Left hindlimb (tissue), 1 donor: ENCODE measurements at places on chromosomes 16 and 17.

- no peak for DNase-seq
Observed at GRCh38 chr16:62067981-62068380, 31.7 kb upstream of the CDH8 start.

- DNase-seq: no peak
Observed at GRCh38 chr17:40810494-40810893, 10.7 kb upstream of the KRT28 start.

- DNase-seq: peak; percentile 57
Observed at GRCh38 chr16:87918338-87918737, 18.0 kb downstream of the CA5A start.

DNA sequence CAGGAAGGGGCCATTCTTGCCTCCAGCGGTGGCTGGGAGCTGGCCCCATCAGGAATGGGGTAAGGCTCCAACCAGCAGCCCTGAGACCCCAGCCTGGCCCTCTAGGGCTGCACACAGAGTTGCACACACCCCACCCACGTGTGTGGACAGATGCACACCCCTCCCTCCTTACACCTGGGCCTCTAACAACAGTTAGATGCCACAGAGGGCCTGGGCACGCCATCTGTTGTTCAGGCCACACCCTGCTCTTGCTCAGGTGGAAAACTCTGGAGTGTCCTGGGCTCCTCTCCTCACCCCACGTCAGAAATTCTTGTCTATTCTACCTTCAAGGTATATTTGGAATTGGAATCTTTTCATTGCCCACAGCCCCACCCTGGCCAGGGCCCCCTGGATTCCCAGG, 13.3 kb upstream of the RAI1 start:
- no peak for DNase-seq

DNA sequence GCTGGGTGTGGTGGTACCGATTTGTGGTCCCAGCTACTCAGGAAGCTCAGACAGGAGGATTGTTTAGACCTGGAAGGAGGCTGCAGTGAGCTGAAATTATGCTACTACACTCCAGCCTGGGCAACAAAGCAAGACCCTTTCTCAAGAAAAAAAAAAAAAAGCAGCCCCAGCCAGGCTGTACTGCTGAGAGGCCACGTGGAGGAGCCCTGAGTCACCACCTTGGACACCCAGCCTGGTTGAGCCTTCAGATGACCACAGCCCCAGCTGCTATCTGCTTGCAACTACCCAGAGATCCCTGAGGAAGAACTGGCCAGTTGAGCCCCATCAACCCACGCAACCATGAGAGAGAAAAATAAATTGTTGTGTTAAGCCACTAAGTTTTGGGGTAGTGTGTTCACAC, 23.6 kb upstream of the GPRC5C start:
- no peak for DNase-seq
